Kidney epithelial cell (primary cell): ENCODE measurements at places on chromosomes 12 and 14. TPM values are rescaled to one million over a fixed set of nuclear protein-coding genes. Genes with fewer than 3 reads are reported as not detected.

Gene TEX52
- not detected in 2 replicates for total RNA-seq

Gene KLRG1
- total RNA-seq: 0.48 and 2.5 TPM in 2 replicates

Gene RPGRIP1
- total RNA-seq: not detected in 2 replicates

Gene G2E3
- 8.7 and 9.1 TPM in 2 replicates for total RNA-seq

Gene GPR84
- not detected in 2 replicates for total RNA-seq
